ENCODE measurements at places on chromosomes 3 and 15. TPM values are rescaled to one million over a fixed set of nuclear protein-coding genes. Genes with fewer than 3 reads are reported as not detected.

DNA sequence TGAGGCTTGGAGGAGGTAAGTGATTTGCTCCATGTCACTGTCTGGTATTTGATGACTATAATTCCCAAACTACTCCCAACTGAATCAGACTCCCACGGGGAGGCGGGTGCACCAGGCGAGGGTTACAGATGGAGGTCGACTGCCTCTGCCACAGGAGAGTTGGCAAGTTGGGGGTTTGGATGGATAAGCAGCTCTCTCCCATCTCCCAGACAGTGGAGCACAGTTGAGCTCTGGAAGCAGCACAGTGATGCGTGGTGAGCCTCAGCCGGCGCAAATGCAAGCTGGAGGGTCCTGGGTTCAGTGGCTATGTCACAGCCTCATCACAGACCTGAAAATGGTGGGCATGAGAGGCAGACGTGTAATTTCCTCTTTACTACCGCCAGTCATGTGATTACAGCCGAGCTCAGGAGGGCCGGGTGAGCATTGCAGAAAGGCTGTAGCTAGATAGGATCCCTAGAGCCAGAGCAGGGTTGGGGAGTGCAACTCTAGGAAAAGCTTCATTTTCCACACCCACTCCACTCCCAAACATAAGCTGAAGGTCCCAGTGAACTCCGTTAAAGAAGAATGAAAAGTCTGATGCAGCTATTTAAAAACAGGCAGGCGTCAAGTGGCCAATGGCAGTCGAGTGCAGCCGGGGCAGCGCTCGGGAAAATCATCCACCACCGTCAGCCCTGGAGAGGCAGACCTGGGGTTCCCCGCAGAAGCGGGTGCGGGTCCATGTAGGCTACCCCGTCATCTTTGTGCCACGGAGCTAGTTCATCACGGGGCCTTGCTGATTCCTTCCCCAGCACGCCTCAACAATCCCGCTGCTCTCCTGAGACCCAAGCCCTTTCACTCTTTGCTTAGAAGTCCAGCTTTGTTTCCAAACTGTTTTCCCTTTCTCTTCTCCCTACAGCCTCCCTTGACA, 33.3 kb upstream of the VPS8 start:
- H3K36me3 ChIP-seq = no peaks in the 10 kb centered on the region
- no peak overlapping the region for H3K27ac ChIP-seq
- no peak for DNase-seq

DNA sequence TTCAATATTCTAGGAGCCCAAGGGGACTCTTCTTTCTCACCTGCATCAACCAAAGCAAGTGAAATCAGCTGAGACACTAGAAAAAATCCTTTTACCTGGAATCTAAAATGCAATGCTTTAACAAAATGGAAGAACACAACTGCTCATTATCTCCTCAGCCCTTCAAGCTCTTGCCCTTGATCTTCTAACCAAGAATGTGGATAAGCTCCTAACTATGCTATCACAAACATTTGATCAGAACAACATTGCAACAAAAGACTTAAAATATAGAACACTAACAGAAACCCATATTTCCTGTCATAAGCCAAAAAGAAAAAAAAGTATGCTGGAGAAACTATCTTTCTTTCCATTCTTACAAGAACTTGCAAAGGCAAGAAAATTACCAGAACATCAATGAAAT, 12.6 kb downstream of the RBM15B start:
- H3K4me3 ChIP-seq = no peak overlapping the region
- no peaks in the 10 kb centered on the region for H3K27me3 ChIP-seq
- H3K4me1 ChIP-seq = no peaks in the 10 kb centered on the region
- peaks cover 40% of the 10 kb centered on the region for H3K36me3 ChIP-seq
- DNase-seq = no peak
- H3K27ac ChIP-seq = peak overlapping the region; percentile 51

SCN5A gene
- total RNA-seq = not detected

POLR2M gene
- total RNA-seq = 67.8 TPM

IMPG2 gene
- 0.87 TPM for total RNA-seq

- no peak for DNase-seq
- H3K36me3 ChIP-seq = no peaks in the 10 kb centered on the region
Observed at GRCh38 chr3:158127250-158128219, 17.6 kb downstream of the RSRC1 start.

- no peak overlapping the region for H3K27ac ChIP-seq
- no peak overlapping the region for H3K4me3 ChIP-seq
- no peaks in the 10 kb centered on the region for H3K27me3 ChIP-seq
- no peaks in the 10 kb centered on the region for H3K4me1 ChIP-seq
Observed at GRCh38 chr15:83565553-83566159, 88.3 kb upstream of the ADAMTSL3 start.

DNA sequence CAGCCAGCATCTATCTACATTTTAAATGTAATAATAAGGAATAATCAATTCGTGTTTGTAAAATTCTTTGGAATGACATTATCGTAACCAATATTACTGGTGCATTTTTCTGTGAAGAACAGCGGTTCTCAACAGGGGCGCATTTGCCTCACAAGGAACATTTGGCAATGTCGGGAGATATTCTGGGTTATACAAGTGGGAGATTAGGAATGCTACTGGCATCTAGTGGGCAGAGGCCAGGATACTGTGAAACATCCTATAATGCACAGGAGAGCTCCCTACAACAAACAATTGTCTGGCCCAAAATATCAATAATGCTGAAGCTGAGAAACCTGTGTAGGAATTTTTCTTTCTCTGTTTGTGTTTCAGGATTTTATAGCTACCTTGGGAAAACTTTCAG, 25.0 kb downstream of the ACP3 start:
- no peak overlapping the region for H3K4me3 ChIP-seq
- DNase-seq = no peak
- no peaks in the 10 kb centered on the region for H3K4me1 ChIP-seq
- no peaks in the 10 kb centered on the region for H3K36me3 ChIP-seq
- no peak overlapping the region for H3K27ac ChIP-seq

GRCh38 chr3:169390271-169390670, 273.2 kb downstream of the MECOM start:
- H3K4me3 ChIP-seq = no peak overlapping the region
- no peaks in the 10 kb centered on the region for H3K36me3 ChIP-seq
- no peak overlapping the region for H3K27ac ChIP-seq
- H3K27me3 ChIP-seq = no peaks in the 10 kb centered on the region

- no peak overlapping the region for H3K4me3 ChIP-seq
- H3K4me1 ChIP-seq = no peaks in the 10 kb centered on the region
- DNase-seq = no peak
- no peaks in the 10 kb centered on the region for H3K36me3 ChIP-seq
- no peak overlapping the region for H3K27ac ChIP-seq
Observed at GRCh38 chr3:24294150-24294549, 200.5 kb downstream of the THRB start.

- no peak overlapping the region for H3K27ac ChIP-seq
- no peaks in the 10 kb centered on the region for H3K36me3 ChIP-seq
- H3K4me3 ChIP-seq = no peak overlapping the region
- no peak for DNase-seq
Observed at GRCh38 chr3:152021951-152022461, 148.6 kb downstream of the SUCNR1 start.

DNA sequence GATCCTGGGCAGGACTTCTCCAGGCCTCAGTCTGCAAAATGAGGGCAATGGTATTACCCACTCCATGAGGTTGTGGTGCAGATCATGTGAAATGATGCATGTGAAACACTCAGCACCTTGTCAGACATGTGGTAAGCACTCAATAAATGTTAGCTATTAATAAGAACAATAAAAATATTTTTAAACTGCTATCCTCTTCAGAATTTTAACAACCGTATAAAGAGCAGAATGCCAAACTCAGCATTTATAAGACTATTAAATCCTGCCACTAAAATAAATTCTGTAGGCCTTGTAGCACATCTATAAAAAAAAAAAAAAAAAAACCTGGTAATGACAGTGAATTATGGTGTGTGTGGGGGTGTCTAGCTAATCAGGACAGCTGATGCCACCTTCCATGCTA, 213.9 kb upstream of the UMPS start:
- H3K4me1 ChIP-seq = no peaks in the 10 kb centered on the region
- H3K27ac ChIP-seq = no peak overlapping the region
- H3K27me3 ChIP-seq = peaks cover 3% of the 10 kb centered on the region
- no peak for DNase-seq

- no peaks in the 10 kb centered on the region for H3K27me3 ChIP-seq
- H3K4me3 ChIP-seq = no peak overlapping the region
- DNase-seq = no peak
- H3K27ac ChIP-seq = no peak overlapping the region
Observed at GRCh38 chr3:105480768-105481167, 114.1 kb downstream of the ALCAM start.

ARL6 gene
- total RNA-seq = 7.5 TPM

TRPM1 gene
- total RNA-seq = not detected

RPP25 gene
- 0.95 TPM for total RNA-seq

NANOGP8 gene
- not detected for total RNA-seq

GREM1 gene
- total RNA-seq = not detected

PLSCR5 gene
- total RNA-seq = not detected

IL17RB gene
- 0.71 TPM for total RNA-seq

GRCh38 chr3:64290161-64290560, 64.9 kb upstream of the PRICKLE2 start:
- no peak overlapping the region for H3K27ac ChIP-seq
- no peak for DNase-seq
- H3K36me3 ChIP-seq = no peaks in the 10 kb centered on the region
- H3K27me3 ChIP-seq = no peaks in the 10 kb centered on the region
- H3K4me1 ChIP-seq = no peaks in the 10 kb centered on the region
- no peak overlapping the region for H3K4me3 ChIP-seq

DNA sequence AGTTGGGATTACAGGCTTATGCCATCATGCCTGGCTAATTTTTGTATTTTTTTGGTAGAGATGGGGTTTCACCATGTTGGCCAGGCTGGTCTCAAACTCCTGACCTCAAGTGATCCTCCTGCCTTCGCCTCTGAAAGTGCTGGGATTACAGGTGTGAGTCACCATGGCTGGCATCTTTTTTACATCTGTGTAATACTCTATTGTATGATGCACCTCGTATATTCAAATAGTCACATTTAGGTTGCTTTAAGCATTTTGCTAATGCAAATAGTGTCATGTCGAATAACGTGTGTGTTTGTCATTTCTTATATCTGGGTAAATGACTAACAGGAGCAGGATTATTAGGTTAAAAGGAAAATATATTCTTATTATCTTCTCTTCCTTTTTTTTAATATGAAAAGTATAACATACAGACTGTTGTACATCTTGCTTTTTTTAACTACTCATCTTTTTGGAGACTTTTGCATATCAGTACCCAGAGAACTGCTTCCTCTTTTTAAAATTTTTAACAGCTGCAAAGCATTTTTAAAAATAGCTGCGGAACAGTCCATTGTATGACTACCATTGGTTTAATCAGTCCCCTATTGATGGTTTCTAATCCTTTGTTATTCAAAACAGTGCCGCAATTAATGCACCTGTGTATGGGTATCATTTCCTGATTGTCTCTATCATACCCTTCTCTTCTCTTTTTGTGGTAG, 13.4 kb downstream of the SCAMP5 start:
- no peaks in the 10 kb centered on the region for H3K4me1 ChIP-seq
- H3K4me3 ChIP-seq = no peak overlapping the region
- H3K36me3 ChIP-seq = no peaks in the 10 kb centered on the region
- H3K27me3 ChIP-seq = no peaks in the 10 kb centered on the region
- H3K27ac ChIP-seq = no peak overlapping the region

GRCh38 chr3:44104043-44104442, 137.6 kb upstream of the TOPAZ1 start:
- H3K4me3 ChIP-seq = no peak overlapping the region
- H3K36me3 ChIP-seq = no peaks in the 10 kb centered on the region
- H3K4me1 ChIP-seq = no peaks in the 10 kb centered on the region
- H3K27ac ChIP-seq = no peak overlapping the region

C2CD4A gene
- total RNA-seq = not detected

ROPN1 gene
- total RNA-seq = not detected

DNA sequence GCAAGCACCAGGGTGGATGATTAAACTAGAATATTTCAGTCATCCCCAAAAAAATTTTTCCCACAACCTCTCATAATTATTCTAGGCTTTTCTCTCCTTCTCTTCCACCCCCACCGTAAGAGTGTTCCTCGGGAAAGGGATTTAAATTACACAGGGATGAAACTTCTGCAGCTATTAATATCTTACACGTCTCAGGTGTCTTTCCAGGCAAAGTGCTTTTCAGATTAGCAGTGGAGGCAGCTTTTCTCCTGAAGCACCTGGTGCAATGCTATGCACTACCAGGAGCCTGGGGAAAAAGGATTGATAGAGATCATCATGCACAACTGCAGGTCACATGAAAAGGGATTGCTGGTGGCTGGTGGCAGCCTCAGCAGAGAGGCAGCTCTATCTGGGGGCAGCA, 250.4 kb downstream of the NTRK3 start:
- H3K4me1 ChIP-seq = no peaks in the 10 kb centered on the region
- H3K36me3 ChIP-seq = no peaks in the 10 kb centered on the region
- H3K4me3 ChIP-seq = no peak overlapping the region
- no peaks in the 10 kb centered on the region for H3K27me3 ChIP-seq
- no peak for DNase-seq
- no peak overlapping the region for H3K27ac ChIP-seq

COL8A1 gene
- 0.10 TPM for total RNA-seq

DNA sequence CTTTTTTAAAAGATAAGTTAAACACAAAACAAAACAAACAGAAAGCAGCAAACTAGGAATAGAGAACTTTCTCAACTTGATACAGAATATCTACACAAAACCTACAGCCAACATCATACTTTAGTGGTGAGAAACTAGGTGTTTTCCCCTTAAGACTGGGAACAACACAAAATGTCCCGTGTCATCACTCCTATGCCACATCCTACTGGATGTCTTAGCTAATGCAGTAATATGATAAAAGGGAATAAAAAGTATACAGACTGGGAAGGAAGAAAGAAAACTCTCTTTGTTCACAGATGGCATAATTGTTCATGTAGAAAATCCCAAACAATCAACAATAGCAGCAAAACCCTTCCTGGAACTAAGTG, 45.9 kb downstream of the TMEM45A start:
- H3K4me1 ChIP-seq = no peaks in the 10 kb centered on the region
- H3K27me3 ChIP-seq = no peaks in the 10 kb centered on the region
- no peak overlapping the region for H3K4me3 ChIP-seq
- no peak overlapping the region for H3K27ac ChIP-seq
- no peak for DNase-seq

DNA sequence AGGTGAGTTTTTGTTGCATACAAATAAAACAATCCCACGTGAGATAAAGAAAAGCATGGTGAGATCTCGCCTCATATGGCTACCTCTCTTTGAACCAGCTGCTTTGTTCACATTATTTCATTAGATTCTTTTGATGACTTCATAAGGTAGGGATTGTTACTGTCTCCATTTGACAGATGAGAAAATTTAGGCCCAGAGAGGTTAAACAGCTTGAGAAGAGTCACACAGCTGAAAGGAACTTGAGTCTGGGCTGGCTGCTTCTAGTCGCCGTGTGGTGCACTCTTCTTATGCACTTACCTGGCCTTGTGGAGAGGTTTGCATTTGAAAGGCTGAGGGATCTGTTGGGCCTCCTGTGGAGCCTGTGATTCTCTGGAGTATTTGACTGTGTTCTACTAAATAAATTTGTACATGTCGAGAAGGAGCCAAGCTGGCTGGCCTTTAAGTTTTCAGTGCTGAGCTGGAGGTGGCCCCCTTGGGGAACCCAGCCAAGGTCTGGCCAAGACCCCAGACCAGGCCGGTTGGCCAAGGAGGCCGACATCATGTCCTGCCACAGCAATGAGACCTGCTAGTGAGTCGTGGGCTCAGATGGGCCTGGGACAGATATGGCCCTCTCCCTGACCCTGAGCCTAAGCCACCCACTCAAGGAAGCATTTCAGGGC, 125.1 kb downstream of the SMAD6 start:
- H3K4me1 ChIP-seq = no peaks in the 10 kb centered on the region
- DNase-seq = no peak
- no peak overlapping the region for H3K4me3 ChIP-seq
- no peaks in the 10 kb centered on the region for H3K27me3 ChIP-seq
